Hepatic stellate cell (primary cell): ENCODE measurements at places on chromosomes 5 and 9.

GRCh38 chr5:127492854-127493738, 24.3 kb upstream of the PRRC1 start:
- no peak for DNase-seq

DNA sequence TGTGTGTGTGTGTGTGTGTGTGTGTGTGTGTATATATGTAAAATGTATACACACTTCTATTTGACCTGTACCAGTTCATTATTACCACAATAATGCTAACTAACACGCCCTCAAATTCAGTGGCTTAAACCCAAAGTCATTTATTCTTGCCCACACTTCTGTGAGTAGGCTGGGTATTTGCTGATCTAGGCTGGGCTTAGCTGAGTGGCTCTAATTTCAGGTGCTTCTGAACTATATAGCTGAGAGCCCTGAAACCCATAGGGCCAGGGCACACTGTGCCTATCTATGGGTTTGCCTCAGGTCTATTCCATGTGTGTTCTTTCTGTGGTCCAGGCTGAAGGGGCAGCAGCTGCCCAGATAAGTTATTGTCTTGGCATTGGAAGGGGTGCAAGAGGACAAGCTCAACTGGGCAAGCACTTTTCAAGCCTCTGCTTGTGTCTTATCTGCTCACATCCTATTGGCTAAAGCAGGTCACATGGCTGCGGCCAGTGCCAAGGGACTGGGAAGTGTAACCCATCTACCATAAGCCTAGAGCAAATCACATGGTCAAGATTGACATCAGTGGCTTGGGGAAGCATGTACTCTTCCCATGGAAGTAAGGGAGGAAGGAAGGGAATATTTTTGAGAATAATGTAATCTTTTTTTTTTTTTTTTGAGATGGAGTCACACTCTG, 139.9 kb downstream of the PALM2AKAP2 start:
- DNase-seq, result no peak

DNA sequence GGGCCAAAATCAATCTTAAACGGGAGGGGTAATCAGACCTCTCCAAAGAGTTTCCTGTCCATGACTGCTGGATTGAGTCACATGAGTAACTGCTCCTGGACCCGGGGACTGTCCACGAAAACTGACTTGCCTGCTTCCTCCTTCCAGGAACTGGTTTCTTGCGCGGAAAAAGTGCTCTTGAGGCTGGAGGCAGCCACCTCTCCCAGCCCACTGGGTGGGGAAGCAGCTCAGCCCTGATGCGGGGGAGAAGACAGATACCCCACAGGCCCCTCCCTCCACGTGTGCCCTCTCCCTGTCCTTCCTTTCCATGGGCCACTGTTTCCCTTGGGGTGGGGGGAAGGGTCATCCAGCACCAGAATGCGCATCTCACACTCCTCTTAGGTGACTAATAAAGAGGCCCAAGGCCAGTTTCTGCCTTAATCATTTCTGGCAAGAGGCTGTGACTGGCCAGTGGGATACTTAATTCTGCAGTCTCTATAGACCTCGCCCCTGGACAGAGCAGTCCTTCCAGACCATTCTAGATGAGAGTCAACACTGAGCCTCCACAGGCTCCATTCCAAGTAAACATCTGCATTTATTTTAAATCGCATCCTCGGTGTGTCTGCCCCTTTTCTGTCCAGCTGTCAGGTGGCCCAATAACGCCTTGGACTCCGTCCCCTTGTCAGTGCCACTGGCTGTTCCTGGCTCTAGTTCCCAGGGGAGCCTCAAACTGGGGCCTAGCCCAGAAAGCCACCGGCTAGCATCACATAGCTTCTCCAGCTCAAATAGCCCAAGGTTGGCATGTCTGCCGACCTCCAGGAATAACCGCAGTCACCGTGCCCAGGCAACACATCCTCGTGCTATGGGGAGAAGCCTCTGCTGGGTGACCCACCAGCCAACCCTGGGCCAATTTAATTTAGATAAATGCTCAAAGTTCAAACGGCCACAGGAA, 12.0 kb downstream of the REXO4 start:
- no peak for DNase-seq

DNA sequence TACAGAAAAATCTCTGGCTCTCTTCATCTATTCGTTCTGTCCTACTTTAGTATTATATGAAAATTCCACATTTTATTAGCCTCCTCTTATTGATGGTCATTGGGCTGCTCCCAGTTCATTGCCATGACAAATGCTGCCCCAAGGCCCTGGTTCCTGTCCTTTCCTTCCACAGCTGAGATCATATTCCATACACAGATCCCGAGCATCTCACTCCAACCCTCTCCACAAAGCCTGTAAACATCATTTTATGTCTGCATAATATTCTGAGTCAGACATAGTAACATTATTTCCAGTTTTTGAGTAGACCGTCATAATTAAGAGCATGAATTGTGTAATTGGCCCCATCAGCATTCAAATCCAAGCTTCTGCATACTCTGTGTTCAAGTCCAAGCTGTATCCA, 86.3 kb downstream of the MVB12B start:
- no peak for DNase-seq

GRCh38 chr9:129550199-129550839, 70.6 kb downstream of the C9orf50 start:
- DNase-seq, result peak; percentile 62
